ENCODE measurements at places on chromosomes 4 and X. TPM values are rescaled to one million over a fixed set of nuclear protein-coding genes. Genes with fewer than 3 reads are reported as not detected.

DNA sequence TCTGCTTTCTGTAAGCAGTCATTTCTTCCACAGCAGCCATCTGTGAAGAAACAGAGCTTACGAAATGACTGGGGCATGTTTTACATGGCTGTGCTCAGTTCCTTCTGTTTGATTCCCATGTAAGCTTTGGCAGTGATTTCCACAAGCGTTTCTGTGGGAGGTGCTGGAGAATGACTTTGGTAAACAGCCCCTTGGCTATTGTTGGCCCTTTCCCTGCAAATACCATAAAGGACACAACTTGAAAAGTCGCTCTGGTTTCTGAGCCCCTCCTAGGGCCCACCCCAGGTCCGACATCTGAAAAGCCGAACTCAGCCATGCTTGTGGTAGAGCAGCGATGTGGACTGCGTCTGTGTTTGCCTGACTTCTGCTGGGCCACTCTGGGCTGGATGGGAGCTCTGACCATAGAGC lies 3.7 kb downstream of the LIMCH1 start:
- no peak overlapping the region for H3K27ac ChIP-seq
- H3K4me3 ChIP-seq = no peak overlapping the region
- peak; percentile 11 for DNase-seq
- H3K27me3 ChIP-seq = no peaks in the 10 kb centered on the region
- peaks cover 10% of the 10 kb centered on the region for H3K4me1 ChIP-seq

GRCh38 chrX:17987783-17988182 lies 126.7 kb upstream of the RAI2 start:
- DNase-seq = no peak
- no peak overlapping the region for H3K27ac ChIP-seq
- H3K4me3 ChIP-seq = no peak overlapping the region

The TLR6 gene
- total RNA-seq = 3.1 TPM

DNA sequence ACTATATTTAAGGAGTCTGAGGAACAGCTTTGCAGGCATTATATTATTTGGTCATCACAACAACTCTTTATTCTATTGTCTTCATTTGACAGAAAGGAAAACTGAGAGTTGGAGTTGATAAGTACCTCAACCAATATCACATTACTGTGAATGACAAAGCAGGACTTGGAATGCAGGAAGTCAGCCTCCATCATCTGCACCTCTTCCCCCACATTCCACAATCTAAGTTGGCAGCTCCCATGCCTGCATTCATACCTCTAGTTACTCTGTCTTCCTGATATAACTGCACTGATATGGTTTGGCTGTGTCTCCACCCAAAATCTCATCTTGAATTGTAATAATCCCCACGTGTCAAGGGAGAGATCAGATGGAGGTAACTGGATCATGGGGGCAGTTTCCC lies 356.7 kb downstream of the GALNTL6 start:
- no peak overlapping the region for H3K4me3 ChIP-seq
- no peaks in the 10 kb centered on the region for H3K36me3 ChIP-seq
- no peak overlapping the region for H3K27ac ChIP-seq
- H3K4me1 ChIP-seq = no peaks in the 10 kb centered on the region
- DNase-seq = peak; percentile 7
- no peaks in the 10 kb centered on the region for H3K27me3 ChIP-seq

DNA sequence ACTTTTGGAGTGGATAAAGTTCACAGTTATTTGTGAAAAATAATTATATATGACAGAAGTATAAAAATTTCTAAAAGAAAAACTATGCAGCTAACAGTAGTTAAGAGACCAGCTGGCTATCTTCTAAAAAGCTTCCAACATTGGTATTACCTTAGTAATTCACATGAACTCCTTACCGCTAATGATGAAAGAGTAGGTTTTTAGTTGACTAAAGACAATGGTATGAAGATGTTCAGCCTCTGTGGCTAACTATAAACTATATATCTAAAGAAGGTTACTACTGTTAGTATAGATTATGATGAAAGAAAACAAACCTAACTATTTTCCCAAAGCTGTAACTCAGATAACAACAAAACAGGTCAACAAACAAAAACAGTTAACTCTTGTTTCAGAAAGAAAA lies 10.4 kb downstream of the CCNI start:
- H3K4me1 ChIP-seq = peaks cover 11% of the 10 kb centered on the region
- H3K27ac ChIP-seq = peak overlapping the region; percentile 47
- H3K36me3 ChIP-seq = peaks cover 21% of the 10 kb centered on the region
- DNase-seq = peak; percentile 67
- H3K4me3 ChIP-seq = no peak overlapping the region

DNA sequence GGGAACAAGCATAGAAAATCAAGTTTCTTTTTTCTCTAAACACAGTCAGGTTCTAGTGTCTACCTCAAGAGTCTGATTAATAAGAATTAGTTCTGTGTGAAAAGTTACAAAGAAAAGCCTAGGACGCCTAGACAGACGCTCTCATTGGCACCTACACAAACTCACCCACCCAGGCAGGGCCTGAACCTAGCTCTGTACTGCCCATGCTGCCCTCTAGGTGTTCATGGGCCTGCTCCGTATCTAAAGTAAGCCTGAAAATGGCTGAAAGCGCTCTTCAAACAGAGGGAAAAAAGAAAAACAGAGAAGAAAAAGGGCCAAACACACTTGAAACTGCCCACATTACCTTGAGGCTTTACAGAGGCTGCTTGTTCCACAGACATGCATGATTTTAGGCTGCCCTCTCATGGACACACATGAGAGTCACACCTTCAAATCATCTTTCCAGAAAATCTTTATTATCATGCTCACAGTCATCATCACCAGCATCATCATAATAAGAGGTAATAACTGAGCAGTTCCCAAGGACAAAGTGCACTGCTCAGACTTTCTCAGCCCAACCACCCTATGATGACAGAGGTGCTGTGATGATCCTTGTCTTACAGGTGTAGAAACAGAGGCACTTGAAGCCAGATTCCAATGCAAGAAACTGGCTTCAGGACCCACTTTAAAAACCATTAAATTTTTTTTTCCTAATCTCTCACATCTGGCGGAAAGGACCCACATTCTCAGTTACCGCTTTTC lies 49.6 kb downstream of the MAP7D2 start:
- no peaks in the 10 kb centered on the region for H3K27me3 ChIP-seq
- H3K4me3 ChIP-seq = peak overlapping the region; percentile 11

The MAGEC2 gene
- total RNA-seq = not detected

DNA sequence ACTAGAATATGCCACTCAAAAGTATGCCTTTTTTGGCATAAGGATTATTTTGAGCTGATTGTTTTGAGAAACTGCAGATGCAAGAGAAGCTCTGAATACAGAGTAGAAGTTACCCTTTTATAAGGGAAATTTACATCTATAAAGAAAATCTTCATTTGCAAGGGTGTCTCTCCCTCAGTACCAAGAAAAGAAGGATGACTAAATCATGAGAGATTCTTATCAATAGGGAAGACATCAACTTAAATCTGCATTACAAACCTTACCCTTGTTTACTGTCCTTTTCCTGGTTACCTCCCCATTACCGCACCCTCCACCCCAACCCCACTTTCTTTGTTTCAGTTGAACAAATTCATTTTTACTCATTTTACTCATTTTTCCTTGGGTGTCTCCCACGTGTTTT lies 62.5 kb downstream of the RLIM start:
- H3K27ac ChIP-seq = no peak overlapping the region
- DNase-seq = no peak
- H3K27me3 ChIP-seq = no peaks in the 10 kb centered on the region
- H3K4me1 ChIP-seq = no peaks in the 10 kb centered on the region

GRCh38 chr4:169092889-169093522 lies 83.0 kb upstream of the CBR4 start:
- peaks cover 34% of the 10 kb centered on the region for H3K36me3 ChIP-seq
- H3K27ac ChIP-seq = no peak overlapping the region
- DNase-seq = no peak
- peaks cover under 1% of the 10 kb centered on the region for H3K4me1 ChIP-seq
- no peaks in the 10 kb centered on the region for H3K27me3 ChIP-seq

- no peak for DNase-seq
- no peaks in the 10 kb centered on the region for H3K4me1 ChIP-seq
- H3K36me3 ChIP-seq = no peaks in the 10 kb centered on the region
- no peak overlapping the region for H3K27ac ChIP-seq
Observed at GRCh38 chr4:83382850-83383249, 48.2 kb upstream of the HPSE start.

DNA sequence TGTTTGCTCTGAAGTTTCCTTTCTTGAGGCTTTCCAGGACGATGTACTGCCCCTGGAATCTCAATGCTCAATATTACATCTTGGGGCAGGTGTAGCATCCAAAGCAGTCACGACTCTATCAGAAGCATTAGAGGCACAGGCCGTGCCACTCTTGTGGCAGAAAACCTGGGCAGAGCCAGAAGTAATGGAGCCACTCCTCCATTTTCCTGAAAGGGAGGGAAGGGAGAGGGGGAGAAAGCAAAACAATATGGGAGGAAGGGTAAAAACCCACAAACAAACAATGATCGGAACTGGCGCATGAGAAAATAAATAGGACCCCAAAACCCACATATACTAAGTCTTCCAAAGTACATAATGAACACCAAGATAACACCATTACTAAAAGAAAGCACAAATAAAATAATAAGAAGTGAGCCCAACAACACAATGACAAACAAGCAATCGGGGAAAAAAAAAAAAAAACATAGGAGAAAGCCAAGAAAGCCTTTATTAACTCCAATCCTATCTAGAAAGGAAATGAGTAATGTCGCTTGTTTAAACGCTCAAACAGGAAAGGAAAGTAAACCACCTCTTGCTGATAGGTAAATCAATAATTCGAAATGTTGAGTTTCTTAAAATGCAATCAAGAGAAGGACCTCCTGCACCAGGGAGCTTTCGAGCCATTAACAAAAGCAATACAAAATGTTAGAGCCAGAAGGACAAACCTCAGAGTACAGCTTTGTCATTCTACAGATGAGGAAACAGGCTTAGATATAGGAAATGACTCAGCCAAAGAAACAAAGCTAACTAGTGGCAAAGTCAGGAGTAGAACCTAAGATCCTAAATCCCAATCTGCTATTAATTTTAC lies 117.4 kb downstream of the ATRX start:
- H3K36me3 ChIP-seq = peaks cover 4% of the 10 kb centered on the region
- H3K4me1 ChIP-seq = peaks cover 5% of the 10 kb centered on the region
- H3K4me3 ChIP-seq = no peak overlapping the region

DNA sequence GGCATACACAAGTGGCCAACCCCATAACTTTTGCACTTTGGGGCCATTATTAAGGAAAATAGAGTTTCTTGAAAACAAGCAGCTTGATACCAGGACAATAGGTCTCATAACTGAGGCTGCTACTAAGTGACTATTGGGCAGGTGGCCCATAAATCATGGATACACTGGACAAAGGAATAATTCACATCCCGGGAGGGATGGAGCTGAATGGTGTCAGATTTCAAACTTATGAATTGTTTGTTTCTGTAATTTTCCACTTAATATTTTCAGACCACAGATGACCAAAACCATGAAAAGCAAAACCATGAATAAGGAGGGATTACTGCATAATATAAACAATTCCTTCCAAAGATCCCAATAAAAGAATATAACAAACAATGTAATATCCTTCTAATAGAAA lies 114.4 kb downstream of the WDFY3 start:
- peak; percentile 36 for DNase-seq
- no peak overlapping the region for H3K27ac ChIP-seq
- no peaks in the 10 kb centered on the region for H3K27me3 ChIP-seq

- no peak overlapping the region for H3K27ac ChIP-seq
- no peaks in the 10 kb centered on the region for H3K36me3 ChIP-seq
- DNase-seq = peak; percentile 33
- H3K4me1 ChIP-seq = no peaks in the 10 kb centered on the region
- no peaks in the 10 kb centered on the region for H3K27me3 ChIP-seq
Observed at GRCh38 chrX:107542500-107542899, 85.8 kb upstream of the PRPS1 start.

DNA sequence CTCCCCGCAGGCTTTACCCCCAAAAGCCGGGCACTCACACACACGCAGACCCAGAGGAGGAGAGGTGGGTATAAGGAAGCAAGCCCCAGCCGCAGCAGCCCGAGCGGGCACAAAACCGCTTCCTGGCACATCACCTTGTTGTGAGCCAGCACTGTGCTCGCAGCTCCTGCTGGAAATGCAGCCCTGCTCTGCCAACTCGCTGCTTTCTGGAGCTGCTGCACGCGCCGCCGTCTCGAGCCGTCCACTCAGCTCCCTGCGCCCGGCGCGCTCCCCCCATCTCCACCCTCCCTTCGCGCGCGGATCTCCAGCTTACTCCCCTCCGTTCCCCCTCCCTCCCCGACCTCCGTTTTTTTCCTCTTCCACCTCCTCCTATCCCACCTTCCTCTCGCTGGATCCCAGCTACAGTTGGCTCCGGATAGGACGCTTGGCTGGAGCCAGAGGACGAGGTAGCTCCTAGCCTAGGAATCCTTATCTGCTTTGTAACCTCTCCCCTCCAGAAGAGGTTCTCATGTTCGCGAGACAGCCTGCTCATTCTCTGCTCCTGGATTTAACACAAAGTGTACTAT lies at the start of gene SPOCK3:
Gene SPOCK3 (minus strand): TSS at position 179 of the 566 bp plus-strand sequence.
- peaks cover 18% of the 10 kb centered on the region for H3K27me3 ChIP-seq
- H3K27ac ChIP-seq = no peak within 1 kb of the TSS
- H3K4me1 ChIP-seq = peaks cover 9% of the 10 kb centered on the region
- H3K36me3 ChIP-seq = no peaks in the 10 kb centered on the region
- H3K4me3 ChIP-seq = peak within 1 kb of the TSS; percentile 78

DNA sequence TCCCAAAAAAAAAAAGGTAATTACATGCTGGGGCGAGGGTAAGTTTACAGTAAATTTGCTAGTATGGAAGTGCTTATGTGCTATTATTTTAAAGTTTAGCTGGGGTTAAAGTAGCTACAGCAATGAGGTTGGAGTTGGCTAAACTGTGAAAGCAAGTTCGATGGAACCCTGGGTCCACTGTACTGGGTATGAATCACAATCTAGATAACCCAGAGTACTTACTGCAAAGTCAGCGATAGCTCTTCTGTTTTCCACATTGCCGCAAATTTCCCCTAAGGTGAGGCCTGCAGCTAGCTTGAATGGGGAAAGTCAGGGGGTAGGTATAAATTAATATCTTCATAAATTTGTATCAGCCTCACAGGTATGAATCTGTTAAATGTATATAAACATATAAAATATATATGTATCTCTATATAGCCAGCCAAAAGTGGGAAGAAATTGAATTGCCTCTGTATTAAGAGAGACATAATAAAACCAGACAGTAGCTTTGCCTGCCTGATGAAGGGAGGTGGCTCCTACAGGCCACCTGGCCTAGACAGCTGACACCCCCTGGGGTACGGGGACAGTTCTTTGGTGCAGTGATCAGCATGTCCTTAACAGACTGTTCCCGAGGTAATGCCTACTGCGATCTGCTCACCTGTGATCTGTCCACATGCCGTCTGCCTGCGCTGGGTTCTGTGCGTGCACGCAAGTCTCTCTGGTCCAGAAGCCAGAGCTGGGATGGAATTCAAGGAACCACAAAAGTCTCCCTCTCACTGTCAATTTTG lies 30.6 kb downstream of the CLRN2 start:
- no peaks in the 10 kb centered on the region for H3K27me3 ChIP-seq
- no peak overlapping the region for H3K4me3 ChIP-seq
- no peak overlapping the region for H3K27ac ChIP-seq
- DNase-seq = no peak

- H3K27me3 ChIP-seq = no peaks in the 10 kb centered on the region
- peak overlapping the region; percentile 46 for H3K4me3 ChIP-seq
- DNase-seq = no peak
- H3K4me1 ChIP-seq = peaks cover 12% of the 10 kb centered on the region
- no peaks in the 10 kb centered on the region for H3K36me3 ChIP-seq
Observed at GRCh38 chrX:18886005-18886343, 97.9 kb downstream of the PHKA2 start.

GRCh38 chr4:156553659-156554058 lies 417.9 kb downstream of the PDGFC start:
- no peak overlapping the region for H3K27ac ChIP-seq
- no peak overlapping the region for H3K4me3 ChIP-seq
- peaks cover under 1% of the 10 kb centered on the region for H3K4me1 ChIP-seq
- DNase-seq = no peak
- no peaks in the 10 kb centered on the region for H3K36me3 ChIP-seq

Measured in astrocyte (in vitro differentiated cells and primary cell).